CD4-positive, alpha-beta T cell (primary cell): ENCODE measurements at places on chromosomes 1 and 21. TPM values are rescaled to one million over a fixed set of nuclear protein-coding genes. Genes with fewer than 3 reads are reported as not detected.

GRCh38 chr1:102891868-102892625, 216.3 kb downstream of the COL11A1 start:
- H3K27me3 ChIP-seq, result no peaks in the 10 kb centered on the region
- H3K4me3 ChIP-seq, result no peak overlapping the region
- H3K4me1 ChIP-seq, result no peaks in the 10 kb centered on the region
- DNase-seq, result no peak

DNA sequence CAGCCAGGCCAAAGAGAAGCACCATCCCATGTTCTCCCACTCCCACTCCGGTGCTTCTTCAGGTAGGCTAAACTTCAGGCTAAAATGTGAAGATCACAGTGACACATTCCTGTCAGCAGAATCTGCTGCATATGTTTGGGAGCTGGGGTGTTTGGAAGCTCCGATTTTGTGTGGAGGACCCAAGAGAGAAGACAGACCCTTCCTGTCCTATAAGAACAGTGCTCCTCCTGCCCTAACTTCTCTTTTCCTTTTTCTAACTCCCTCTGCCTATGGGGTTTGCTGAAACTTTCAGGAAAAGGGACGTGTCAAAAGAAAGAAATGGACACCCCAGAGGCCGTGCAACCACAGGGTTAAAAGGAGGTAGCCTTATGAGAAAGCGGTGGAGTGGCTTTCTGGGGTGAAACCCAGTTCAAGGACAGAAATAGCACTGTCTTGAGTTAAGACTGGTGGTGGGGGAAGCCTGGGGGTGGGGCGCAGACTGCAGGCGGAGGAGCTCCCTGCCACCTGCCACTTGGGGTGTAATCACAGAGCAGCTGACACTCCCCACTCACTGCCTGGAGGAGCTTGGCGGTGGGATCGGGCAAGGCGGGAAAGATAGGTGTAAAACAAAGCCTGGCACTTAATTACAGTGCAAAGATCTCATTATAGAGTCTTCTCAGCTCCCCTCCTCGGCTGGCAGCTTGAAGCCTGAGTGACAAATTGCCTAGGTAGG, 645 bp upstream of the TLR5 start:
- H3K27ac ChIP-seq, result peak overlapping the region; percentile 31
- H3K27me3 ChIP-seq, result no peaks in the 10 kb centered on the region
- no peaks in the 10 kb centered on the region for H3K36me3 ChIP-seq
- peak; percentile 63 for DNase-seq
- H3K4me1 ChIP-seq, result peaks cover 30% of the 10 kb centered on the region

DNA sequence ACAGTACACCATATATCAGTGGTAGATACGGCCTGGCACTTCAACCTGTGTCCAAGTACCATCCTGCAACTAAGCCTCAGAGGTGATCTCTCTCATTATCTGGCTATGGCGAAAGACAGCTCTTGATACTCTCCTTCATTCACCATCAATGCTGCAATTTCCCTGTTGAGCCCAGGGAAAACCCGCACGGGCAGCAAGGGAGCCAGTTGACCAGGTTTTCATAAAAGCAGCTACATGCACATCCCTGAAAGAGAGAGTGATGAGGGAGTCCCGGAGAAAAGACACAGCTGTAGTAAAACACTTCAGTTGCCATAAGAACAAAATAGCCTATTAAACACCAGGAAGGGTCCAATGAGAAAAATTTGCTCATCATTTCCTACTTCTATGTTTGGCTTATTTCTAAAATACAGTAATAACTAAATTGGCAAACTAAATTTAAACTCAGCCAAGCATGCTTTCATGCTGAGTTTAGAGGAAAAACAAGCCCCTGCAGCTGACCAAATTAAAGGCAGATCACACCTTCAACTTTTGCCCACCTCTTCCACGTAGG, 68.3 kb downstream of the CAPZB start:
- no peak for DNase-seq
- peaks cover 65% of the 10 kb centered on the region for H3K36me3 ChIP-seq
- no peak overlapping the region for H3K27ac ChIP-seq

GRCh38 chr1:198359024-198359653, 181.3 kb downstream of the ATP6V1G3 start:
- no peak overlapping the region for H3K27ac ChIP-seq
- no peaks in the 10 kb centered on the region for H3K36me3 ChIP-seq
- DNase-seq, result no peak
- no peaks in the 10 kb centered on the region for H3K4me1 ChIP-seq

DNA sequence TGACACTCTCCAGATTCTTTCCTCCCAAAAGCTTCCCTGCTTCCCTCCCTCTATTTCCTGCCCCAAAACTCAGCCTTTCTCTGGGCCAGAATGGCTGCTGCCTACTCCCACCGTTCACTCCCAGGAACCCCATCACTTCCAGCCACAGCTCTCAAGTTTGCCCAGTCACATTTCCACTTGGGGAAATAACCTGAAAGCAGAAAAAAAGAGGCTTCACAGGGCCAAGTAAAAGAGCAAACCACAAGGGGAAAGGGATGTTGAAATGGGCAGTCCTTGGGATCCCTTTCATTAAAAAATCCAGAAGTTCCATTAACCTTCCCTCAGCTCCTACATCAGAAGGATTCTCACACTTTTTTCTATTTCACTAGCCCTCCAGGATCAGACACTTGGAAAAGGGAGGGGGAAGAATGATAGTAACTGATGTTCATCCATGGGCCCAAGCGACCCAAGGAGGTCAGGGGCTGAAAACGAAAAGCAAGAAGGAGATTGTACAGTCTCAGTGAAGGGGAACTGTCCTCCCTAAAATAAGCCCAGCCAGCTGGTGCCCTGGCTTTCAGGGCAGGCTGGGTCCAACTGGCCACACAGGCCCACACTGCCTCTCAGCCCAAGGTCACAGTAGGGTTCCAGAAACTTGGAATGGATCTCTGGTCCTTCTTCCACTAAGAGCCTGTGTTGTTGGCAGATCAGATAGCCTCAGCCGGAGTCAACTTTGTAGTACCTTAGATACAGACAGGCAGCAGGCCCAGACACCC, 49.7 kb downstream of the DMAP1 start:
- no peak overlapping the region for H3K27ac ChIP-seq
- no peaks in the 10 kb centered on the region for H3K27me3 ChIP-seq
- no peak for DNase-seq
- H3K4me1 ChIP-seq, result peaks cover 8% of the 10 kb centered on the region
- peaks cover 4% of the 10 kb centered on the region for H3K36me3 ChIP-seq

DNA sequence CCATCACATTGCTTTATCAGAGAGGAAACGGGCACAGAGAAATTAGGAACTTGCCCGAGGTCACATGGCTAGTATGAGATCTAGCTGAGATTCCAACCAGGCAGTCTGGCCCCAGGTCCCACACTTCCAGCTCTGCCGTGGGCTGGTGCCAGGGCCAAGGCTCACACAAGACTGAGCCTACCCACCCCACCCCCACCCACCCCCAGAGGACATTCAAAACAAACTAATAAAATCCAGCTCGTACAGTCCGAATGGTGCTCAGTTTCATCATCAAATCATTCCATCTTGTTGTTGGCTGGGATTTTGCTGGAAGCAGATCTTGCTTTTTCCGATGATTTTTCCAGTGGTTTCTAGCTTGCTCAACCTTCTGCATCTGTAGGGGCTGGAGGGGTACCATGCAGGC, 27.9 kb downstream of the MATN1 start:
- no peaks in the 10 kb centered on the region for H3K4me1 ChIP-seq
- DNase-seq, result no peak
- no peaks in the 10 kb centered on the region for H3K27me3 ChIP-seq
- H3K36me3 ChIP-seq, result no peaks in the 10 kb centered on the region
- no peak overlapping the region for H3K27ac ChIP-seq

GRCh38 chr1:225504776-225505175, 76.9 kb upstream of the LBR start:
- no peak overlapping the region for H3K27ac ChIP-seq
- H3K27me3 ChIP-seq, result peaks cover 5% of the 10 kb centered on the region
- no peaks in the 10 kb centered on the region for H3K4me1 ChIP-seq
- no peak overlapping the region for H3K4me3 ChIP-seq

DNA sequence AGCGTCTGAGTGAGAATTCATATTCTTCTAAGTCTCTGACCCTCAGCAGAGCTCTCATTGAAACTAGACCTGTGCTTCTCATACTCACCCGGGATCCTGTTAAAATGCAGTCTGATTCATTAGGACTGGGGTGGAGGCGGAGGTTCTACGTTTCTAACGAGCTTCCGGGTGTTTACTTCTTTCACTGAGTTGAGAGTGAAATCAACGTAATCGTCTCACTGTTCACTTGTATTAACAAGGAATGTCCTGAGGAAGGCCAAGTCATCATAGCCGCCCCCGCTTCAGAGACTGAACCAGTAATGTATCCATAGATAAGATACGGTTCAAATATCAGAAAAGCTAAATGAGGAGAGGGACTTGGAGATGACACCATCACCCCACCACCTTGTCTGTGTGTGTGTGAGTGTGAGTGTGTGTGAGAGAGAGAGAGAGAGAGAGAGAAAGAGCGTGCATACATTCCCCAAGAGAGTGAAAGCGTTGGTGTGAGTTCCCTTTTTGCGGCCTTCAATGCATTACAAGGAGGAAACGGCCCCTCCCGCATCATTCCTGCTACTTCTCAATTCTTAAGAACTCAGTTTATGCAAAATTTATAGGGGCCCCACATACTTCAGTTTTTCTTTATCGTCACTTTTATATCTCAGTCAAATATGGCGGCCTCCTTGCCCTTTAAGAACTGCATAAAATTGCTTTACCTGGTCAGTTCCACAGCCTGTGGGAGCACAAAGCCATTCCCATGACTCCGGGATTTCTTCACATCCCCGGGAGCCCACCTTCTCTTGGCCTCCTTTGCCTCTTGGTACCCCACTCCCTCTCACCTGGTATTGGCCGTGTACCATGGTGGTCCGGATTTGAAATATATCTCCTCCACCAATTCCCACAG, 19.8 kb downstream of the KMO start:
- no peaks in the 10 kb centered on the region for H3K27me3 ChIP-seq
- no peaks in the 10 kb centered on the region for H3K36me3 ChIP-seq
- H3K4me1 ChIP-seq, result peaks cover 12% of the 10 kb centered on the region

GRCh38 chr1:18940303-18941020, 16.0 kb downstream of the IFFO2 start:
- no peak overlapping the region for H3K4me3 ChIP-seq
- H3K27me3 ChIP-seq, result no peaks in the 10 kb centered on the region
- H3K27ac ChIP-seq, result no peak overlapping the region
- H3K4me1 ChIP-seq, result peaks cover 100% of the 10 kb centered on the region
- no peak for DNase-seq

PLA2G2F gene
- total RNA-seq, result not detected
